ENCODE measurements at places on chromosomes 5 and 9.

GRCh38 chr5:53537711-53538110 lies 22.7 kb upstream of the NDUFS4 start:
- DNase-seq = no peak

GRCh38 chr5:38608874-38609273 lies 52.4 kb upstream of the LIFR start:
- DNase-seq = no peak

GRCh38 chr5:522116-522515 lies 2.1 kb downstream of the SLC9A3 start:
- DNase-seq = no peak

DNA sequence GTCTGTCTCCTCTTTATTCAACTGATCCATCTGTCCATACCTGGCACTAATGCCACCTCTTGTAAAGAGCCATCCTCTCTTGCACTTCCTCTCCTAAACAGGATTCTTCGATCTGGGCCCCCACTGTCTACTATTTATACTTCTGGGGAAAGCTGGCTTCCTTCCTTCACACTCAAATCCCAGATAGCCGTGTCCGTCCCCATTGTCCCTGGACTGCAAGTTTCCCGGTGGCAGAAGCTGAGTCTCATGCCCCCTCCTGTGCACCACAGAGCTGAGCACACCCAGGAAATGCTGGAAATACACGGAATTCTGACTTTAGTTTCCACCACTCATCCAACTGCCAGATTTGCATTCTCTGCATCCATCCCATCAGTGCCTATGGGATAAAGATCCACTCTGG lies 84.0 kb downstream of the MARCHF11 start:
- DNase-seq = no peak

DNA sequence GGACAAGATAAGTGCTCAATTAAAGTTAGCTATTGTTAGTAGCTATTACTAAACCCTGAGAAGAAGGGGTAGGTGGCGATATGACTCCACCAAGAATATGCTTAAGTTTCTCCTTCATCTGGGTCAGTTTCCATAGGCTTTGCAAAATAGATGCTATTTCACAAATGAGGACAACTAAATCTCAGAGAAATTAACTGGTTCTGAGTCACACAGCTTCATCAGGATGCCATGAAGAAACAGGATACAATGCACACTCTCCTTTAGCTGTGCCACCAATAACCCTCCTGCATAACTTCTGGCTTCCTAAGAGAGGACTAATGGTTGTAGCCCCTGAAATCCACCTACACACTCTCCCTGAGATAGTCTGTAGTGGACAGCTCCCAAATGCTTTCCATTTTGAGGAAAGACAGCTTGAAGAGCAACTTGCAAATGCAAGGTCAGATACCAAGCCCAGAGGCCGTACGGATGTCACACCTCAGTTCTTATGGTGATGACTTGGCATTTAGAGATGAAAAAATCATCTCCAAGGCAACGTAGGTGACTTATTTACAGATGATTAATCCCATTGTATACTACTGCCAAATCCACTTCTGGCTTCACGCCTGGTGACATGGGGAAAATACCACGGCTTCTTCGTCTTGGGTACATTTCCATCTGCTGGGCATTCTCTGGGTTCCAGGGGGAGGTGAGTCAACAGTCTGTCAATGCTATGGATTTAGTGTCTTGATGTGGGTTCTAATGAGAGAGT lies 251.4 kb upstream of the IL12B start:
- DNase-seq = no peak

DNA sequence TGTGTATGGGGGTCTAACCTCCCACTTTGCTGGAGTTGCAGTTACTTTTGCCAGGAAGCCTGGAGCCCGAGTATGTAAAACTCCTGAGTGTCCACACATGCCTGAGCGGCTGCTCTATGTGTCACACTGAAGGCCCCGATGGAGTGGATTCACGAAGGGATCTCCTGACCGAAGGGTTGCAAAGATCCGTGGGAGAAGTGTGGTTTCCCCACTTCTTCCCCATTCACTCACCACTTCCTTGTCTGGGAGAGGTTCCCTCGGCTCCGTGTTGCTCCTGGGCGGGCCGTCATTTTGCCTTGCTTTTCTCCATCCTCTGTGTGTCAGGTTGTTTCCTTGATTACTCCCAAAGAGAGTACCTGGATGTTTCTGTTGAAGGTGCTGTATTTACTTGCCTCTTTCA lies 16.2 kb upstream of the IL3 start:
- DNase-seq = no peak

DNA sequence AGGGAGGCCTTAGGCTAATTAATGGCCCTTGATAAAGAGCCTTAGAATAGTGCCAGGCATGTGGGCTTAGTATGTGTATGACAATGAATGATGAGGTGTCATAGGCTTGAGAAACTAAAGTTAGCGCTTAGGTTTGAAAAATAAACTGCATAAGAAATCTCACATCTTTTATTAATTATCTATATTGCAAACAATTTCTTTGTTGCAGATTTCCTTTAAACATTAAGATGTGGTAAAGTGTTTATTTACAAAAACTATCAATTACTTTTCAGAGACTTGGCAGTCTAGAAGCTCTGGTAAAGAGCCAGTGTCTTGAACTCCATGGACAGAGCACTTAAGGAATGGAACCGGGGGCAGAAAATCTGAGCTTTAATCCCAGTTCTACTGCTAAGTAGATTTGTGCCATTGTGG lies 23.1 kb downstream of the MAP1B start:
- DNase-seq = no peak

DNA sequence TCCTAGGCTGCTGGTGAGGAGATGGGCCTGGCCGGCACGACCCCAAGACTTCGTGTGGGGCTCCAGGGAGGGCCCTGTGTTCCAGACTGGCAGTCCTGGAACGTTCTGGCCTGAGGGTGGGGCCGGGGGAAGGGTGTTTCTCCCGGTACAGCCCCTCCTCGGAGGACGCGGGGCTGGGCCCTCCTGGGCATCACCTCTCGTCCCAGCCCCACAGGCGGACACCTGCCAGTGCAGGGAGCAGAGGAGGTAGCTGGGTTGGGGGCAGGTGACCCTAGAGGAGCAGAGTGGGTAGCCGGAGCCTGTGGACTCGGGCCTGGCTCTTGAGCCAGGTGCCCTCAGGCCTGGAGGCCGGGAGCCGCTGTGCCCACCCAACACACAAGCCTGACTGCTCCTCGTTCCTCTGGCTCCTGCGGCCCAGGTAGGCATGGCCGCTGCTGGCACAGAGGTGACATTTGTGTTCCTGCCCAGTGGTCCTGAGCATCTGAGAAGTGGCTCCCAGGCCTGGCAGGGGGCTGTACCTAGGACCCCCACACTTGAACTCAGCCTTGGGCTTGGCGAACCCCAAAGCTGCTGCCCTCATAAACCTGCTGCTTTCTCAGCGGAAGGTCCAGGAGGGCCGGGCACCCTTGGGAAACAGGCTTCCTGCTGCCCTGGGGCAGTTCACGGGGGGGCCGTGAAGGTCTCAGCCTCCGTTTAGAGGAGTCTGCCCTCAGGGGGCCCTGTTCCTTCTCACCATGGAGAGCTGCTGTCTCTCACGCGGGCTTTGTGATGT lies 817 bp downstream of the SLC6A19 start:
- DNase-seq = no peak

GRCh38 chr5:22542340-22542739 lies 310.8 kb downstream of the CDH12 start:
- no peak for DNase-seq

DNA sequence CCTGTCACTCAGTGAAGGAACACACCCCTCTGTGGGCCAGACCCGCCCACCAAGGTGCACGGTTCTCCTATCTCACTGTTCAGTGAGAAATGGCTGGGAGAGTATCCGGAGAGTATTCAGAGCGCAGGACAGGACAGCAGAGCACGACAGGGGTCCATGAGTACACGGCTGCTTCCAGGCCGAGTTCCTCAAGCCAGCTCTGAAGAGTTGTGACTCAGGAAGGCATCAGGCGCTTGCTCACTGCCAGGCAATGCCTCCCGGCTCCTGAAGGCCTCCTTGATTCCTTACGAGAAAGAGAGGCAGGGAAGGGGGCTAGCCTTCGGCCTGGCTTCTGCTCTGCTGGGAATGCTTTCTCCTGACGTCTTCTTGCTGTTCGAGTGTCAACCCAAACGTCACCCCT lies 132.1 kb upstream of the PPP1R26 start:
- DNase-seq = no peak

- DNase-seq = no peak
Measured at GRCh38 chr5:115402822-115403577, 106.5 kb upstream of the CCDC112 start.

GRCh38 chr9:89791754-89792153 lies 186.9 kb downstream of the GADD45G start:
- no peak for DNase-seq

DNA sequence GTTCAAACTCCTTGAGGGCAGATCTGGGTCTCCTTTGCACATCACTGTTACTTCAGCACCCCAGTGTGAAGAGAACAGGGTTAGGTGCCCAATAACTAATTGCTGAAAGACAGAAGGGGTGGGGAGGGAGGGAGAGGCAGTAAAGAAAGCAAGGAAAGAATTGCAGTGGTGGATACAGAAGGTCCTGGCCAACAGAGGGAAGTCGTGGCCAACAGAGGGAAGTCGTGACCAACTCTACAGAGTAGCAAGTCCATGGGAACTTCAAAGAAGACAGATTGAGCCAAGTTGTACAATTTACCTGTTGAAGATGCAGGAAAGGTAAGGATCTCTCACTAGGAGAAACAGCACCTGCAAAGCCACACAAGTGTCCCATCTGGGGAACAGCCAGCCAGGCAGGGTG lies 27.0 kb downstream of the CCNJL start:
- no peak for DNase-seq

DNA sequence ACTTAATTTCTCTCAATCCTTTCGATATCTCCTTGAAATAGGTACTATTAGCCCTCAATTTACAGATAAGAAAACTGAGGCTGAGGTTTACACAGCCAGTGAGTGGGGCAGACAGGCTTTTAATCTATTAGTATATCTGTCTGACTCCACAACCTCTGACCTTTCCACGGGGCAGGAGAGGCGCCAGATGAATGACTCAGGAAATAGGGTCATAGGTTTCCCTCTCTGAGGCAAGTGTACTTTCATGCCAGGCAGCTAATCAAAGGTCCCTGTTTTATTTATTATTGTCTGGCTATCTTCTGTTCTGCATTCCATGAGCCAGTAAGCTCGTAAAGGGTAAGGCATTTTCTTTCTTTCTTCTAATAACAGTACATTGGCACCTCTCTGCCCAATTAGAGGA lies 79.6 kb upstream of the KLF4 start:
- DNase-seq = no peak

DNA sequence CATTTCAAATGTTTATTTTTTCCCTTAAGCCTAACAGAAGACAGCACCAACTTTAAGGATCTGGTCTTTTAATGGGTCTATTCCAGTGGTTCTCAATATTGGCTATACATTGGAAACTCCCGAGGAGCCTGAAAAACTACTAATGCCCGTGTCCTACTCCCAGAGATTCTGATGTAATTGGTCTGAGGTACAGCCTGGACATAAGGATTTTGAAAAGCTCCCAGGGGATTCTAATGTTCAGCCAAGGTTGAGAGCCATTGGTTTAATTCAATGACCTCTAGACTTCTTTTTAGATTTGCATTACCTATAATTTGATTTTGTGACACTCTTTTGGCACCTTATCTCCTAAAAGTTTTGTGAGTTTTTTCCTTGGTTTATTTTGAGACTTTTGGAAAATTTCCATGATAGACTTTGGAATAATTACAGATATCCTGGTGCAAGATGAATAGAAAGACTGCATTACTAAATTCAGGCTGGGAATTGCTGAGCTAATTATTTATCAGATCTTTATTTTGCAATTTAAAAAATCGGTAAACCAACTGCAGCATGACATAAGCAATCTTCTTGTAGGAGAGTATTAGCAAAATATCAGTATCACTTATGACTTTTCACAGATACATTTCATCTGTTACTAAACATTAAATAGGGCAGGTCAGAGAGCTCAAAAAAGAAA lies 91.5 kb upstream of the ELL2 start:
- DNase-seq = no peak

- DNase-seq = no peak
Measured at GRCh38 chr5:135980620-135981019, 25.8 kb upstream of the LECT2 start.

DNA sequence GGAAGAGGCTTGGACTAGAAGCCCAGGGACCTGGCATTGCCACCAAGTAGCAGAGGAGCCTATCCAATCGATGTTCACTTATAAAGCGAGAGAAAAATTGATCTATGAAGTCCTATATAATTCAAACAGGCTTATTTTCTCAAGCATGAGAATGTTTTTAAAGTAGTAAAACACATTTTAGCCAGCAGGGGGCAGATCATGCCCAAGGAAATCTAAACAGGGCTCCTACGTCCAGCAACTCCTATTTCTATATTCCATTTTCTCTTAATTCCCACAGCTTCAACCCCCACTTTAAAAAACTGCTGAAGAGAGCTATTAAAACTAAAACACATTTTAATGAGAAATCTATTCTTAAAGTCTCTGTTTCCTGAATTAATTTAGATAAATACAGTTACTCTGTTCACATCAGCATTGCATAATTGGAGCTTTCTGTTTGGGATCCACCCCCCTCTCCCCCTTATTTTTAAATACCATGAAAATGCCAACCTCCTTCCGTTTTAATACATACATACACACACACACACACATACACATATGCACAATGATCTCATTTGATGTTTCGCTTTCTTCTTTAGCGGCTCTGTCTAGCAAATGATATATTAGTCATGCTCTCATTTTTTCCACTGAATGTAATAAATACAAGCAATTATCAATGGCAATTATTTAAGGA lies 144.9 kb downstream of the MYO10 start:
- peak; percentile 13 for DNase-seq

DNA sequence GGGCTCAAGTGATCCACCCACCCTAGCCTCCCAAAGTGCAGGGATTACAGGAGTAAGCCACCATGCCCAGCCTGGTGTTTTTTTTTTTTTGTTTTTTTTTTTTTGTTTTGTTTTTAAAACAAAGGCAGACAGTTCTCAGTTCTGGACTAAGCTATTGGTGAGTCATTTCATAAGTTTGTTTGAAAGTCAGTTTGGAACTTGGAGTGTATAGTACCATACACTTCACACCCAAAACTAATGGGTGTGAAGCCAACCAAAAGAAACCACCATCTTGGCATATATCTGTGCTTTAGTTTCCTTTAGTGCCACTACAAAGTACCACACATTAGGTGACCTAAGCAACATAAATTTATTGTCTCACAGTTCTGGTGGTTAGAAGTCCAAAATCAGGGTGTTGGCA lies 13.4 kb downstream of the MAST4 start:
- no peak for DNase-seq

DNA sequence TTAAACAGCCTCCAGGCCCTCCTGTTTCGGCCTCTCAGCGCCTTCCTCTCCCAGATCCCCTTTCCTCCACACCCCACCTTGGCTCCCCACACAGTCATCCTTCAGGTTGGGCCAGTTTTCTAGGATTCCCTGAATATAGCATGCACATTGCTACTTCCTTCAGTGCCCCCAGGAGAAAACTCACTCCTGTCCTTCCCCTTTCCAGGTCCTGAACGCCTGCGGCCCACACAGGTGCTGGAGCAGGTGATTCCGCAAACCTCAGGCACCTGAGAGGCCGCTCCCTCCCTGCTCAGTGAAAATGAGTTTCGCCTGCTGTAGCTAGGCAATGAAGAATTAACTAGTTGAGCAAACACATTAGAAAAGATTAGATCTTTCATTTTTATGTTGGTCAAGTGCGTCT lies 185.0 kb downstream of the MED10 start:
- no peak for DNase-seq

GRCh38 chr9:130532426-130533080 lies 46.8 kb upstream of the FUBP3 start:
- DNase-seq = no peak

GRCh38 chr9:105399117-105399516 lies 48.7 kb upstream of the FSD1L start:
- DNase-seq = no peak
